ENCODE measurements at places on chromosomes 11 and 22. TPM values are rescaled to one million over a fixed set of nuclear protein-coding genes. Genes with fewer than 3 reads are reported as not detected.

- DNase-seq = no peak
Observed at GRCh38 chr11:59523541-59523940, 12.2 kb downstream of the OR4D9 start.

- peak; percentile 69 for DNase-seq
Observed at GRCh38 chr22:29394931-29395581, 6.7 kb upstream of the AP1B1 start.

DNA sequence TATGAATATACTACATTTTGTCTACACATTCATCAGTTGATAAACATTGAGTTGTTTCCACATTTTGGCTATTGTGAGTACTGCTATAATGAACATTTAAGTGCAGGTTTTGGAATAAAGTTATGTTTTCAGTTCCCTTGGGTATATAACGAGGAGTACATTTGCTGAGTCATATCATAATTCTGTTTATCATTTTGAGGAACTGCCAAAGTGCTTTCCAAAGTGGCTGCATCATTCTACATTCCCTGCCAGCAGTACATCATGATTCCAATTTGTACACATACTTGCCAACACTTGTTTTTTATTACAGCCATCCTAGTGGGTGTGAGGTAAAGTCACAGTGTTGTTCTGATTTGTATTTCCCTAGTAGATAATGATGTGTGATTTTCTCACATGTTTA, 1458.6 kb upstream of the TENM4 start:
- no peak for DNase-seq

- no peak for DNase-seq
Observed at GRCh38 chr11:66313321-66314185, 3.3 kb downstream of the CD248 start.

- DNase-seq = no peak
Observed at GRCh38 chr11:19953909-19954308, 206.4 kb downstream of the DBX1 start.

- DNase-seq = no peak
Observed at GRCh38 chr11:38130976-38131375, 1532.9 kb upstream of the RAG2 start.

- no peak for DNase-seq
Observed at GRCh38 chr11:130467116-130467900, 18.9 kb downstream of the ADAMTS15 start.

The NXPE4 gene
- polyA plus RNA-seq = not detected

The MMP1 gene
- polyA plus RNA-seq = not detected

The TRIM3 gene
- 2.7 TPM for polyA plus RNA-seq

The JRKL gene
- not detected for polyA plus RNA-seq

The GGT5 gene
- not detected for polyA plus RNA-seq

The GAL3ST3 gene
- not detected for polyA plus RNA-seq

Measured in naive B cell (primary cell).